Mucosa of gallbladder (tissue), 1 donor: ENCODE measurements at places on chromosomes 2 and 18.

DNA sequence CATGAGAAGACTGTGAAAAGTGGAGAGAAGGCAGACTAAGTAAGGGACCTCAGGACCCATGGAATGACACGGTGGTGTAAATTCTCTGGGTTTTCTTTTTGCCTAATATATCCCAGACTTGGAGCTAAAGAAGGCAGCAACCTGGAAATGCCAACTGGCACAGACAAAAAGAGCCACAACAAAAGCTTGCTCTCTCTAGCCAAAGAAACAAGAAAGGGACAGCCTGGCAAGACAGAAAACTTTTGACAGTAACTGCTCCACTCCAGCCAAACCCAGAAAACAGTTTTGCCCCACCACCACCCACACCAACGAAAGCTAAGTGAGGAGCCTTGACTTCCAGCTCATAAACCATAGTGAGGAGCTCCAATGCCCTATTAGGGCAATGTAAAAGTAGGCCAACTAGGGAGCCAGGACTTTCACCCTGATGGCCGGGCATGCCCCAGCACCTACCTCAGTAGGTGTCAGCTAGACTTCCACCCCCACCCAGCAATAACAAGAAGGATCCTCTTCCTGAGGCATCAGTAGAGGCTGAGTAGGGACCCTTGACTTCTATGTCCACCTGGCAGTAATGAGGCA is 35.5 kb downstream of the PELI1 start:
- no peak for DNase-seq

DNA sequence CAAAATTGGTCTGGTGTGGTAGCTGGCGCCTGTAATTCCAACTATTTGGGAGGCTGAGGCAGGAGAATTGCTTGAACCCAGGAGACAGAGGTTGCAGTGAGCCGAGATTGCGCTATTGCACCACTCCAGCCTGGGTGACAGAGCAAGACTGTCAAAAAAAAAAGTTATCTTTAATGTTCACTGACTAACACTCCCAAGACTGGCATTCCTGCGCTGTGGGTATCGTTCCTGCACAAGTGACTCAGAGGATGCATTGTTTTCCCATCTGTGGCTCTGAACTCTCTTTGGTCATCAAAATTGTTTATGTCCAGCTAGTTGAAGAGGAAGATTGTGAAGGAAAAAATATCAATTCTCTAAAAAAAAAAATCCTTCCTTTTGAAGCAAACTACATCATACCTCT is 539.0 kb downstream of the SOX11 start:
- DNase-seq, result no peak

DNA sequence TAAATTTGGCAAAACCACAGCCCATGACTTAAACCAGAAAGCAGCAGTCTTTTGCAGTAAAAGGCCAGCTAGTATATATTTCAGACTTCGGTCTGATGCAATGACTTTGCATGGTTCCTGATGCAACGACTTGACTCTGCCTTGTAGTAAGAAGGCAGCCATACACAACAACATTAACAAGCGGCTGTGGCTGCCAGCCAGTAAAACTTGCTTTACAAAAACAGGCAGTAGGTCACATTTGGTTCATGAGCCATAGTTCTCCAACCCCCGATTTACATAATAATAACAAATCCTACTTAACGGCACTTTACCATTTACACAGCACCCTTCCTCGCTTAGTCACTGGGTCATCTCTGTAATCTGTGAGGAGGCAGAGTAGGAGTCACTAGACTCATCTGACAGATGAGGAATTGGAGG is 410.3 kb downstream of the LRATD1 start:
- no peak for DNase-seq

DNA sequence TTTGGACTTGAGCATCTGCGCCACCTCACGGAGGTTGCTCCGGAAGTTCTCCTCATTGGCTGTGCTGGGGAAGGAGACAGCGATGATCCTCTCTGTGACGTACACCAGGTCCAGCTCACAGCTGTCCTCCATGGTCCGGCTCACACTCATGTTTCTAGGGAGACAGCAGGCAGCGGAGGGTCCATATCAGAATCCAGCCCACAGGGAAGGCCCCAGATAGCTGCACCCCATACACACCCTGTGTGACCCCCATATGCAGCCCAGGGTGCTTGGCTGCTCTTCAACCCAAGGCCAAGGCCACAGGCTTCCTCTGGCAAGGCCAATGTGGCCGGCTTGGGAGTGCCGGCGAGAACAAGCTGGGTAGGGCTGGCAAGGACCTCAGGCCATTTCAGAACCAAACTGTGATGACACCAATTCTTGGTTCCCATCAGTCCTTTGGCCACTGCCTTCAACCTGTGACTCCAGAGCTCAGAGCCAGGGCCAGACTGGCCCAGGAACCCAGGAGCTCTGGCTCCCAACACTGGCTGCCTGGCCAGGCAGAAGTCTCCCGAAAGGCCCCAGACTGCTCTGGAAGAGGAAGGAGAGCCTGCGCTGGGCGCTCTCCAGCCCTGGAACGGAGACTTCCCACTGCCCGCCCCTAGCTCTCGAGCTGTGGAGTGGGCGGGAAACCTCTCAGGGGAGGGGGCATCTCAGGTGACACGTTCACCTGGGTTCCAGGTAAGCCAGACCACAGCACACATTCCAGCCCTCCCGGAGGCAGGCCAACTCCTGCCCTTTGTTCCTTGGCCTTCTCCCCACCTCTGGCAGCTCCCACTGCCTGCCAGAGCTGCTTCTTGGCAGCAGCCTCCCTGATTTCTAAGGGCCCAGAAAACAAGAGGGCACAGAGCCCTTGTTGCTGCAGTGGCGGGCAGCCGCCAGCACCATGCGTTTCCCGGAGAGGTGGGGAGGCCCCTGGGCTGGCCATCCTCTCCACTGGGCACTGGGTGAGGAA is 104.7 kb downstream of the TNS1 start:
- DNase-seq, result peak; percentile 84

- no peak for DNase-seq
Measured at GRCh38 chr18:9615280-9615797, 980 bp upstream of the PPP4R1 start.
